ENCODE measurements at places on chromosomes 3 and 15.

DNA sequence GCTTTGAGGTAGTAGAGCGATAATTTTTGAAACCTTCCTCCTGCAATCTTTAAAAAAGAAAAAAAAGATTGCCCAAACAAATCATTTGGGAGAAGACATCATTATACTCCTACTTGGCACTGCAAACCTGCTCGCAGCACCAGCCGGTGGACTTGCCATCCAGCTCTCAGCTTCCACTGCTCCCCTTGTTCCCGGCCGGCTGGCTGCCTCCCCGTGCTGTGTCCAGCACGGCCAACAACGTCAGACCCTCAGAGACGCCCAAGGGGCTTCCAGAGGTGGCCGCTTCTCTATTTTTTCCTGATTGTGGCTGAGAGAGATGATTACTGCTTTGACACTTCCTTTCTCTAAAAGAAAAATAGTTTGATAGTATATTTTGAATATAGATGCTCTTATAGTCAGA, 3.0 kb upstream of the BFSP2 start:
- DNase-seq: no peak

- no peak for DNase-seq
These were observed 72.9 kb downstream of the DAPK2 start for GRCh38 chr15:63973212-63974009.

DNA sequence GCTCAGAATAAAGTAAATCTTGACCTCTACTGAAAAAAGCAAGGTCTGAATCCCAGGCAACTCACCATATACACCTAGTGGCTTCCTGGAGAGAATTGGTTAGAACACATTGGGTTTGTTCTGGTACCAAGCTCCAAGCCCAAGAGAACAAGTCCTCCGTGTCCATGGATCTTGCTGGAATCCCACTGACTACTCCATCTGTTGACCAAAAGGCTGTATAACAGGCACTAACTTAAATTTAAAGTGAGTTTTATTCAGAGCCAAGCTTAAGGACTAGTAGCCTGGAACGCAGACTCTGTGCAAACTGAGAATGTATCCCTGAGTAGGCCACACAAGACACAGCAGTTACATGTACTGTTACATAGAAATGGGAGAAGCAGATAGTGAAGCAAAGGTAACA, 342.1 kb upstream of the LRRC3B start:
- no peak for DNase-seq

- DNase-seq: no peak
These were observed 51.4 kb upstream of the RNF7 start for GRCh38 chr3:141686466-141687291.

DNA sequence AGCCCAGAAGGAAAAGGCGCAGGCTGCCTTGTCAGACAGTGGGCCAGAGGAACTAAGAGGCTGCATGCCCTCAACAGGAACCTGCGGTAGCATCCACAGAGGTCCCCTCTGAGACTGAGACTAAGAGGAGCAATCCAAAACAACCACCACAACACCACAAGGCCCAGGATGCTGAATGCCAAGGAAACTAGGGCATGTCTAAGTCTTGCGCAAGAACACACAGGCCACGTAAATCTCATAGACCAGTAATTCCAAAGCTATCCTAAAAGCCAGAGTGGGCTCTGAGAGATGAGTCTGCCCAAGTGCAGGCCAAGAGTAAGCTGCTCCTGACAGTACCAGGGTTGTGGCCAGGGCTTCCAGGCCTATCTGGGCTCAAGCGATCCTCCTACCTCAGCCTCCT, 12.9 kb downstream of the MON1A start:
- DNase-seq: no peak

- no peak for DNase-seq
These were observed 101.9 kb upstream of the LRIG1 start for GRCh38 chr3:66602691-66603090.

GRCh38 chr3:121869736-121870135, 24.5 kb upstream of the SLC15A2 start:
- DNase-seq: no peak

- DNase-seq: no peak
These were observed 329.3 kb upstream of the THBS1 start for GRCh38 chr15:39251413-39252133.

GRCh38 chr15:57626713-57627440, 35.2 kb downstream of the MYZAP start:
- DNase-seq: no peak

- no peak for DNase-seq
These were observed 34.5 kb downstream of the MGLL start for GRCh38 chr3:127787571-127788365.

DNA sequence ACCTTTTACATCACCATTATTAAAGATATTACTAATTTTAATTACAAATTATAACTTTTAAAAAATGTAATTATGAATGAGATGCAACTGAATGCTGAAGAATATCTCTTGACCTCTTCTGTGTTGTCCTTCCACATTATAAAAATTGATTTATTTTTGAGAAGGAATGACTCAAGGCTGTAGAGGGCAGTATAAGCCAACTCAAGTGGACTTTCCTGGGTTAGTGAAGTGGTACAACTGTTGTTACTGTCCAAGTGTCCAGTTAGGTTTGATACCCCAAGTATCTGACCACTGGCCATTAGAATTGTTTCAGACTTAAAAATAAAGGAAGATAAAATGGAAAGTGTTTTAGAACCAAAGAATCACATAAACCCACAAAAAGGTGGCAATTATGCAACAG, 51.9 kb downstream of the BBX start:
- no peak for DNase-seq

GRCh38 chr3:72694398-72694797, 153.8 kb downstream of the SHQ1 start:
- DNase-seq: no peak

- no peak for DNase-seq
These were observed 36.6 kb downstream of the OSTN start for GRCh38 chr3:191235331-191236314.

All from activated CD4-positive, alpha-beta T cell treated with anti-CD3 and anti-CD28 coated beads for 4 hours (primary cell).